ENCODE measurements at places on chromosomes 3 and 15.

GRCh38 chr3:87044409-87044808 lies 53.5 kb upstream of the VGLL3 start:
- no peak for DNase-seq

DNA sequence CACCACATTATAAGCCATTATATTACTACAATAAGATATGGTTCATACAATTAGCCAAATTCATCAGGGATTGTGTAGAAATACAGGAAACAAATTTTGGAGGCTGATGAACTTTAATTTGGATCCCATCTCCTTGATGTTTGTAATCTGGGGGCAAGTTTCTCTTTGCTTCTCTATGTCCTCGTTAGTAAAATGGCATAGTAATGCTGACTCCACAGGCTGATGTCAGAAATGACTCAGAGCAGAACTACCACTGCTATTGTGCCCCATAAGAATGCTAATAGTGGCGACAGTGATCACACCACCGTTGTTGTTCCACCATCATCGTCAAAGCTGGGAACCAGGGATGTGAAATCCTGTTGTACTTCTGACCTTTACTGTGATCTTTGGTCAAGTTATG lies 722.3 kb upstream of the LMCD1 start:
- DNase-seq: peak; percentile 6

- no peak for DNase-seq
Observed at GRCh38 chr3:42012383-42012934, 50.6 kb upstream of the ULK4 start.

DNA sequence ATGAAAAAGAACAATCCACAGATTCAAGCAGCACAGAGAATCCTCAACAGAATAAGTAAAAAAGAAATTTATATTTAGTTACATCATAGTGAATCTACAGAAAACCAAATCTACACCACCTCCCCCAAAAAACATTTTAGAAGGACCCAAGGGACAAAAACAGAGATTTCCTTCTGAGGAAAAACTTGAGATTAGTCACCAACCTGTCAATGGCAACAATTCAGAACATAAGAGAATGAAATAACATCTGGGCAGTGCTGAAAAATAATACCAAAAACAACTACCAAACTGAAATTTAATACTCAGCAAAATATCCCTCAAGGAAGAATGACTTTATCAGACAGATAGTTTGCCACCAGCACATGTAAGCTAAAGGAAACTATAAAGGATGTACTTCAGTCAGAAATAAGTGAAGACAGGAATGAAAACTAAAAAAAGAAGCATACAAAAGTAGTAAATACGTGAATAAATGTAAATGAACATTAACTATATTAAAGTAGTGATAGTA lies 260.7 kb downstream of the ULK4 start:
- DNase-seq: no peak

DNA sequence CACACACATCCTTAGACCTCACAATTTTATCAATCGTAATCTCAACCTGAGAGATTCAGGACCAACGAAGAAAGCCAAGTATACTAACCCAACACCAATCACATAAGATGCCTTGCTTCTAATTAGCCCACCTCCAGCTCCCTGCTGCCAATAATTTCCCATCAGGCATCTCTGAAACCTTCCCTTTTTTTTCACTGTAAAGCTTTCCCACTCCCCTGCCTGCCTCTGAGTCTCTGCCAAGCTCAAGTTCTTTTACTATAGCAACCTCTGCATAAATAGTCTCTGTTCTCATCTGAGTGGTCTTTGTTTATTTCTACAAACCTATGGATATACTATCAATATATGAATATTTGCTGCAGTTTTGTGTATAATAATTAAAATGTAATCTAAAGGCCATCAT lies 86.5 kb downstream of the PIK3CB start:
- no peak for DNase-seq
